Right ventricle myocardium inferior (tissue), 1 donor: ENCODE measurements at places on chromosomes 16 and 17. TPM values are rescaled to one million over a fixed set of nuclear protein-coding genes. Genes with fewer than 3 reads are reported as not detected.

GRCh38 chr16:2816751-2817339, at the start of gene PRSS21:
PRSS21 (plus strand) TSS chr16:2817237; CDS start chr16:2817269, 32 bp downstream.
- DNase-seq, result no peak

- no peak for DNase-seq
Measured at GRCh38 chr17:16969931-16970906, 1.7 kb downstream of the TNFRSF13B start.

CACNA1H gene
- total RNA-seq, result 6.0 TPM

ALOXE3 gene
- not detected for total RNA-seq

MMP28 gene
- total RNA-seq, result 2.3 TPM

DNA sequence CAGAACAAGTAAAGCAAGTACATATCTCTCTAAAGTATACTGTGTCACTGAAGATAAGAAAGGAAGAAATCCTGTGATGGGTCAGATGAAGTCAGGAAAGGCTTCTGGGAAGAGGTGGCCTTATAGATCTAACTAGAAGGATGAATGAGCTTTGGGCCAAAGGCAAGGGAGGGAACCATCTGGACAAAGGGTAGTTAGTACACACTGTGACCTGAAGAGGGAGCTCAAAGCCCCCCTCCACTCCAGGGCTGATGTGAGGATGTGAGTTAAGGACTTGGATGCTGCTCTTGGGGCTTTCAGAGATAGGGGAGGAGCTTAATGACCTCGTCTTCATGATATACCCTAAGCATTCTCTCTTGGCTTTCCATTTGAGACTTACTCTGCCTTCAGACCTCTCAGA, 185.3 kb upstream of the CACNG3 start:
- no peak for DNase-seq

DNA sequence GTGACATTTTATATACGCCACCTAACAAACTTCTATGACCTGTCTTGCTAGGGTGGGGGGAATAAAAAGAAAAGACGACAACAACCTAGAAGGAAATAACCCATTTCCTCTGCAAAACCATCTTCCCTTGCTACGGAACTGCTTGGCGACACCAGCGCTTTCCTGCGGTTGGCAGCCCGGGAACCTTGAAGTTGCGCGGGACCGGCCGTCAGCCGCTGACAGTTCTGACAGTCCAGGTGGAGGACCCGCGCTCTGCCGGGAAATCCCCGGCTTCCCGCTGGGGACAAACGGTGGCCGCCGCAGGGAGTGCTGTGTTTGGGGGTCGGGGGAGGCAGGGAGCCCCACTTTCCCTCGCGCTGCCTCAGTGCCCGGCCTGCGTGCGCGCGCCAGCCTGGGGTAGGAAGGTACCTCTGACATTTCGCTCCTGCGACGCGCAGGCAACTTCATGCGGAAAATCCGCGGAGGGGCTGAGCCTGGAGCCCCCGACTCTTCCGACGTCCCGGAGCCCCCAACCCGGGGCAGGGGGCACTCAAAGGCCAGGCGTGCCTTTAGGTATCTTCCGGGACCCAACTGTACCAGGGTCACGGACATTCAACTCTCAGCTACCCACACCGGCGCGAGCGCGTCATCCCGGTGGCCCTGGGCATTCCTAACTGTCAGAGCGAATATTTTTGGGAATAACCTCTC, 516 bp downstream of the SLC16A6 start:
- peak; percentile 74 for DNase-seq

GRCh38 chr16:57788252-57788841, 13.9 kb downstream of the KIFC3 start:
- DNase-seq, result no peak

DNA sequence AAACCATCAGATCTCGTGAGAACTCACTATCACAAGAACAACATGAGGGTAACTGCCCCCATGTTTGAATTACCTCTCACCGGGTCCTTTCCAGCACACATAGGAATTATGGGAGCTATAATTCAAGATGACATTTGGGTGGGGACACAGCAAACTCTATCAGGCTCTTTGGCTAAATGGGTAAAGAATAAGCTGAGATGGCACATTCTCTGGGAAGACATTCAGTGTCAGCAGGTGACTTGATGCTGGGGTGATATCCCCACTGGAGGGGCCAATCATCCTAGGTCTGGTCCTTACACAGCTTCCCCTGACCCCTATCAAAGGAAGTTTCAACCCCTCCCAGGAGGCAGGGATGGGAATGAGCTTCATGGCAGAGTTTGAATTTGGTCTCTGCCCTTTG, 664.0 kb upstream of the EEF2KMT start:
- DNase-seq, result no peak

DNA sequence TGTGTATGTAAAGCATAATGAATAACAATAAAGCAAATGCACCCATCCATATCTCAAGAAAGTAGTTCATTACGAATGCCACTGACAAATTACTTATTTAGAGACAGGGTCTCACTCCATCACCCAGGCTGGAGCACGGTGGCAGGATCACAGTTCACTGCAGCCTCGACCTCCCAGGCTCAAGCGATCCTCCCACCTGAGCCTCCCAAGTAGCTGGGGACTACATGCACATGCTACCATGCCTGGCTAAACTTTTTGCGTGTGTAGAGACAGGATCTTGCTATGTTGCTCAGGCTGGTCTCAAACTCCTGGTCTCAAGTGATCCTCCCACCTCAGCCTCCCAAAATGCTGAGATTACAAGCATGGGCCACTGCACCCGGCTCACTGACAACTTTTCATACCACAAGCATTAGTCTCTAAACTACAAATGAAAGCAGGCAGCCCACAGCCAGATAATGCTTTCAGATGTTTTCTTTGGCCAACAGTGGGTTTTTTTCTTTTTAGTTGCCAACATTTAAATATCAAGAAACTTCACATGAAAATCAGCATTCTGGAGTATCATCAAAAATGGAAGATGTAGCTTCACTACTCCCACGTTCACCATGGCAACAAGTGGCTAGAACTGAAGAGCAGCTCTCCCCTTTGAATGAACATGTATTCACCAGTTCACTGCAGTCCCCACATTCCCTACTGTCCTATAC, 7.7 kb downstream of the ARHGAP17 start:
- DNase-seq, result no peak

PRKCB gene
- total RNA-seq, result 2.2 TPM

CACNG1 gene
- total RNA-seq, result not detected

GRCh38 chr16:25729188-25729915, 37.6 kb downstream of the HS3ST4 start:
- DNase-seq, result no peak

DNA sequence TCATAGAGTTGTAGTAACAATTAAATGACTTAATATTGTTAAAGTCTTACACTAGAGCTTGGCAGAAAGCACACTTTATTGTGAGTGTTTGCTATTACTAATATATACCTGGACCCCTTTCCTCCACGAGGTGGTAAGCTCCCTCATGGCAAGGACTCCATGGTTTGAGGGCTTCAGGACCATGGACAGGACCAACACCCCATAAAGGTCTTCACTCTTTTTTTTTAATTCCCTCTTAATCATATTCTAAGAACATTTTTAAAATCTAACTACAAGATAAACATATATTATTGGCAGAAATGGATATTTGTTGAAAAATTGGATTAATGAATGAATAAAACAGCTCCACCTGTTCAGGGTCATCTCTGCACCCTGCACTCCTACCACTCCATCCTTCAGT, 154.5 kb downstream of the CBLN1 start:
- DNase-seq, result no peak

GRCh38 chr17:68449021-68449739, 8.1 kb downstream of the WIPI1 start:
- DNase-seq, result no peak

DNA sequence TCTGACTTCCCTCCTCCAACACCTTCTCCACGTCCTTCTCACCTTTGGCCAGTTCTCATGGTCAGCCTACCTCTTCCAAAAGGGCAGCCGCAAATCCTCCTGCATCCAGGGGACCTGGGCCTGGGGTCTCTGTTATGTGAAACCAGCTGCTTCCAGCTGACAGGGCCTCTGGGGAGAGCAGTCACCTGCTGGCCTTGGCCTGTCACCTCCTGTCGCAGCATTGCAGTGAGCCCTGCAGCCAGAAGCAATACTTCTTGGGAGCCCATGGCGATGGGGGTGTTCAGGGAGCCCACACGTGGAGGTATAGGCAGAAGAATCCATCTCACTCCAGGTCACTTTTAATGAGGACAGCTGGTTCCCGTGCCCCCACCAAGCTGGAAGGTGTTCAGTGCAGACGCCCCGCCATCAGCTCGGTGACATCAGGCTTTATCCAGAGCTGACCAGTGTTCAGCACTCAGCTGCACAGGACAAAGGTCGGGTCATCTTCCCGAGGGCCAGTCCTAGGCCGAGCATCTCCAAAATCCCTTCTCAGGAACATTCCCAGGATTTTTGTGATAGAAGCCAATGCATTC, 1.7 kb upstream of the SLC47A2 start:
- DNase-seq, result peak; percentile 34

DNA sequence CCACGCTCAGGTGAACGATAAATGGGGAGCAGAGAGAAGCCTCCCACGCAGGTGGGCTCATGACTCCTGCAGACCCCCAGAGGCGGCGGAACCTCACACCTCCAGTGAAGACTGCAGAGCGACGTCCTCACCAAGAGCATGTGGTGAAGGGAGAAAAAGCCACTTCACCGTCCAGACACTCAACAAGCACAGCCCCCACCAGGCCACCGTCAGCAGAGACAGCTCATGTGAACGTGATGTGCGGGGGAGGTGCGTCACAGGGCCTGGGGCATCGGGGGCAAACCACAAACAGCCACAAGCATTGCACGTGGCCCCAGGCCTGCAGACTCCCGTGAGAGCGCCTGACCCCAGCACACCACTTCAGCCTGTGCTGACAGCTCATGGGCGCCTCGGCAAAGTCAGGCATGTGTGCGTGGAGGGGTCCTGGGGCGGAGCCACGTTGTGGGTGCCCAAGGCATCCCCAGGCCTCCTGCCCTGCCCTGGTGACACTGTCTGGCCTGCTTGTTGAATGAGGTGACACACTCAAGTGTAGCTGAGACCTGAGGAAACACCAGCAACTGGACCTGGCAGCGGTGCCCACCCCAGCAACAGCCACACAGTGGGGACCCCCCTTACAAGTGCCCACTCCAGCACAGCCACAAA, 19.0 kb downstream of the LMF1 start:
- no peak for DNase-seq

GRCh38 chr16:1781758-1782407, 488 bp downstream of the SPSB3 start:
- no peak for DNase-seq

AURKB gene
- 1.2 TPM for total RNA-seq

GRCh38 chr17:69690531-69690930, 276.0 kb downstream of the MAP2K6 start:
- DNase-seq, result no peak

- DNase-seq, result no peak
Measured at GRCh38 chr16:29025218-29025617, 40.4 kb downstream of the LAT start.

- DNase-seq, result no peak
Measured at GRCh38 chr16:13554005-13554404, 365.9 kb upstream of the ERCC4 start.

GRCh38 chr16:73420676-73421075, 372.7 kb upstream of the ZFHX3 start:
- no peak for DNase-seq

TPSG1 gene
- total RNA-seq, result 0.30 TPM

GRCh38 chr17:9226794-9227135, 205.5 kb downstream of the NTN1 start:
- DNase-seq, result peak; percentile 27

DNA sequence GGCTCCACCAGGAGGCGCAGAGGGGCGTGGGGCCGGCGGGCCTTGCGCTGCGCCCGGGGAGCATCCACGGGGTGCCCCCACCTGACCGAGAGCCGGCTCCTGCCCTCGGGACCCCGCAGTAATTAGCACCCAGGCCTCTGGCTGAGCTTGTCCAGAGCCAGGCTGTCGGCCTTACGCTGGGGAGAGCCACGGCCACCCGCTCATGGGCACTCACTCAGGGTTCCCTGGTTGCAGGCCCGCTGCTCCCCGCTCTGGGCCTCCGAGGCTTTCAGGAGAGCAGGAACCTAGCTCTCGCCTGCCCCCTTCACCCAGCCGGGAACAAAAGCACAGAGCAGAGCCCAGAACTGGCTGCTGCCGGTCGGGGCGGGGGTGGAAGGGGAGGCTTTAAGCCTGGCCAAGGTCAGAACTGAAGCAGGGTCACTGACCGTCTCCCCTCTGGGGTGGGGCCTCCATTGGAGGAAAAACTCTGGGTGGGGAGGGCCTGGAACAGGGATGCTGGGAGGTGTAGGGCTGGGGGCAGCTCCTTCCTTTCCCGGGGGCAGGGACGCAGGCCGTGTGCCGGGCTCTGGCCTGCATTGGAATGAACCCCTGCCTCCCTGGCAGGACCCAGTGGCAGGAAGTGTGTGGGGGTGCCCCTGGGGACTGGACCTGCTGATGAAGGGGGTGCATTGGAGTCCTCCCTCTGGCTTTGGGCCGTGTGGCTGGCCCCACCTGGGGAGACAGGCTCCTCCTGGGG, 12.3 kb downstream of the GLIS2 start:
- peak; percentile 87 for DNase-seq

GRCh38 chr16:9219813-9220212, 128.4 kb downstream of the HAPSTR1 start:
- DNase-seq, result no peak

SCNN1G gene
- total RNA-seq, result 0.30 TPM

GRAPL gene
- 1.2 TPM for total RNA-seq

DNA sequence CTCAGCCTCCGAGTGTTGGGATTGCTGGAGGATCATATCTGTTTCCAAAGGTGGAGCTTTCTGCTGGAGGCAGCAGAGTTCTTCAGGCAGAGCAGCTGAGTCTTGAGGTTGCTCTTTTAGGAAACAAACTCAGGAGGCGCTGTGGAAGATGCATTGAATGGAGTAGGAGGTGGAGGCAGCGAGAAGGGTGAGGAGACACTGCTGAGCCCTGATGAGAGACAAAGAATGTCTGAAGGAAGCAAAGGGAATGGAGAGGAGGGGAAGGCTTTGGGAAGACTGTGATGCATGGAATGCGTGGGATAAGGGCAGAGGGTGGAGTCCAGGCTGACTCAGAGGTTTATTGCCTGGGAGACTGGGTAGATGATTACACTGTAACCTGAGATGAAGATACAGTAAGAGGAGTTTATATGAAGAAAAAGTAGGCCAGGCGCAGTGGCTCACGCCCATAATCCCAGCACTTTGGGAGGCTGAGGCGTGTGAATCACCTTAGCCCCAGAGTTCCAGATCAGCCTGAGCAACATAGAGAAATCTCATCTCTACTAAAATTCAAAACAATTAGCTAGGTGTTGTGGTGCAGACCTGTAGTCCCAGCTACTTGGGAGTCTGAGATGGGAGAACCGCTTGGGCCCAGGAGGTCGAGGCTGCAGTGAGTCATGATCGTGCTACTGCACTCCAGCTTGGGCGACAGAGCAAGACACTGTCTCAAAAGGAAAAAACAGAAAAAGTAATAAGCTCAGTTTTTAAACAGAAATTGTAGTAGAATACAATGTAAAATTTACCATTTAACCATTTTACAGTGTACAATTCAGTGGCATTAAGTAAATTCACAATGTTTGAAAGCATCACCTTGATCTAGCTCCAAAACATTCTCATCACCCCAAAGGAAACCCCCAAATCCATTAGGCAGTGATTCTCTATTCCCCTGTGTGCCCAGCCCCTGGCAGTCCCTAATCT, 17.8 kb upstream of the TMEM219 start:
- no peak for DNase-seq

DNA sequence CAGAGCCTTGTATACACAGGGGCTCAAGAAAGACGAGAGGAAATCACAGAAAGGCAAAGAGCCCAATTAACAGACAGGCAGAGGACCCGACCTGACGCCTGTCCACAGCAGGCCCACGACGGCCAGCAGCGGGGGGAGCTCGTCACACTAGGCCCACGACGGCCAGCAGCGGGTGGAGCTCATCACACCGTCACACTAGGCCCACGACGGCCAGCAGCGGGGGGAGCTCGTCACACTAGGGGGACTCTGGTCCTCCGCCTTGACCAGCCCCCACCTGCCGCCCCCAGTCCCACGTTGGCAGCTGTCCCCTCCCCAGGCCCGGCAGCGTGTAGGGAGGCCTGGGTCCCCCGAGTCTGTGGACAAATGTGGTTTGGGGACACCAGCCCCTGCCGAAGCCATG, 23.7 kb upstream of the GNG13 start:
- no peak for DNase-seq
